Breast epithelium (tissue), 4 donors: ENCODE measurements at places on chromosomes 2 and 18. TPM values are rescaled to one million over a fixed set of nuclear protein-coding genes. Genes with fewer than 3 reads are reported as not detected.

DNA sequence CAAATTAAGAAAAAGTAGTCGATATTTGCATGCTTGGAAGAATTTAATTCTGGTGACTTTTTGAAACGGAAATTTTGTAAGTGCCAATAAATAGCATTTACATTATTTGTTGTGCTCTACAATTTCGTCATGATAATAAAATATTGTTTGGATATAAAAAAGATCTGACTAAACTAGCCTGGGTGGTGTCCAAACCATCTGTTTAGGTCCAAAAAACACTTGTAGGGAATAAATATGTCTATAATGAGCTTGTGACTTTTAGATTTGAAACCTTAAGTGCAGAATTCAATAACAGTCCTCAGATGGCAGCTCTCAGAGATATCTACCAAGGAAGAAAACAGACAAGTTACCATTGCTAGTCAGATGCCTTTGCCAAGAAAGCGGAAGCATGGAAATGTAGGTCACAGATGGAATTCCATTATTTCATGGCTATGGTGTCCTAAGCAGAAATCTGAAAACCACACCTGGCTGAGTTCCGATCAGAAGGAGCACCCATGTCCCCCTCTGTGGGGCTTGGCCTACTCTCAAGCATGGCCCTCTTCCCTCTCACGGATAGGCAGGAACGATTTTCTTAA is 731.1 kb downstream of the RNF144A start:
- no peaks in the 10 kb centered on the region for H3K4me1 ChIP-seq
- H3K4me3 ChIP-seq: no peak overlapping the region
- H3K27me3 ChIP-seq: no peaks in the 10 kb centered on the region
- H3K27ac ChIP-seq: no peak overlapping the region
- H3K36me3 ChIP-seq: no peaks in the 10 kb centered on the region

WDCP gene
- 8.3 TPM for total RNA-seq

ATP6V1B1 gene
- 38.2 TPM for total RNA-seq

DNA sequence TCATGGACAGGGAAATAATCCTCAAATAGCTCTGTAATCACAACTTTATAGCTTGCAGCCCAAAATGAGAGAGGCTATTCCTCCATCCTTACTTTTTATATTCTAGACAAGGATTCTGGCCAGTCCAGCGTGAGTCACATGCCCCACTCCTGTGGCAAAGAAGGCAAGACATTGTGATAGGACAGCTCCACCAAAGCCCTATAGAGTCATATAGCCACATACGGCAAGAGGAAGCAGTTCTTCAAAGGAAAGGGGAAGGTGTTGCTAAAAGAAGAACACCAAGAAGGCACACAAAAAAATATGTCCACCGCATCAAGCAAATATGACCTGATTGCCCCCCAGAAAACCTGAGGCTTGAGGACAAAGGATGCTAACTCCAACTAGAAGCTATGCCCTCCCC is 3.4 kb upstream of the GFPT1 start:
- no peaks in the 10 kb centered on the region for H3K4me1 ChIP-seq
- H3K27me3 ChIP-seq: no peaks in the 10 kb centered on the region
- H3K4me3 ChIP-seq: no peak overlapping the region
- no peaks in the 10 kb centered on the region for H3K36me3 ChIP-seq
- no peak overlapping the region for H3K27ac ChIP-seq

DNA sequence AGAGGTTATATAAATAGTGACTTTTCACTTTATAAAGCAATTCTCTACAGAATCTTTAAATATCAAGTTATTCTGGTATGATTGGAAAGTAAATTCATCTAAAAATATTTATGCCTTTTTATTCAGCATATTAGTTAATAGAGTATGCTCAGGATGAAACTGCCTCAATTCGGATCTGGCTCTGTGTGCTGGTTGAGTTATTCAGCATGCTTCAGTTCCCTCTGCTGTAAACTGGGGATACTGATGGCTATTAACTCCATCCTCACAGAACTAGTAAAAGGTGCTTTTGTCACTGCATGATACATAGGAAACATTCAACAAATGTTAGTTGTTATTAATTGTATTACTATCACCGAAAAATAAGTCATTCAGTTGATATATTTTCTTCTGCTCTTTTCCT is 250.3 kb downstream of the NRXN1 start:
- no peaks in the 10 kb centered on the region for H3K27me3 ChIP-seq
- H3K4me1 ChIP-seq: no peaks in the 10 kb centered on the region
- no peak overlapping the region for H3K27ac ChIP-seq
- DNase-seq: no peak

DNA sequence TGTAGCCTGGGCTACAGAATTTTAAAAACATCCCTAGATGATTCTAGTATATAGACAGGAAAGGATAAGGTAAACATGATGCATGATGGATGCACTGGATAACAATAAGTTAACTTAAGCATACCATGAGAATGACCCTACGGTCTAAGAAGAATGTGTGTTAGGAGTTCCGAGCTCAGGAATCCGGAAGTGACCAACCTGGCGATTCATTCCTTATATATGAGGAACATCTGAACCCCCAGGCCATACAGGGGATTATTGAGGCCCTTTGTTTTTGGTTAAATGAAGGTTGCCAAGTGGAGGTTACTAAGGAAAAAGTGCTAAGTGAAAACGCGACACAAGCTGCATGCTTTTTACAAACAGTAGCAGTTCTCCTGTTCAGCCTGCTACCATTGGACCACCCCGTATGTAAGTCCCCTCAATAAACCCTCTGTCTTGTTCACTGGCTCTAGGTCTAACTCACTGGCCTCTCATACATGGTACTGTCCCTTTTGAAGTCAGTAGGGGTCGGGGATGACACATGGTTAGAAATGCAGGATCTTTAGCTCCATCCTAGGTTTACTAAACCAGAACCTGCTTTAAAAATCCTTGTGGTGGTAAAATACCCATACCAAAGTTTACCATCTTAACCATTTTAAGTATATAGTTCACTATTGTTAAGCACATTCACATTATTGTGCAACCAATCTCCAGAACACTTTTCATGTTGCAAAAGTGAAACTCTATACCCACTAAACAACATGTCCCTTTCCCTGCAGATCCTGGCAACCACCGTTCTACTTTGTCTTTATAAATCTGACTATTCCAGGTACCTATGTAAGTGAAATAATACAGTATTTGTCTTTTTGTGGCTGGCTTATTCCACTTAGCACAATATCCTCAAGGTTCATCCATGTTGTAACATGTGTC is 111.0 kb upstream of the MAP4K3 start:
- DNase-seq: no peak
- H3K27me3 ChIP-seq: no peaks in the 10 kb centered on the region
- no peaks in the 10 kb centered on the region for H3K36me3 ChIP-seq
- H3K27ac ChIP-seq: no peak overlapping the region
- no peaks in the 10 kb centered on the region for H3K4me1 ChIP-seq
- H3K4me3 ChIP-seq: no peak overlapping the region

PECR gene
- 6.3 TPM for total RNA-seq

- no peak overlapping the region for H3K27ac ChIP-seq
- H3K27me3 ChIP-seq: no peaks in the 10 kb centered on the region
- H3K4me1 ChIP-seq: no peaks in the 10 kb centered on the region
Measured at GRCh38 chr2:106996171-106996769, 110.3 kb upstream of the ST6GAL2 start.

GRCh38 chr18:58272209-58272608 is 228.2 kb downstream of the NEDD4L start:
- H3K27me3 ChIP-seq: no peaks in the 10 kb centered on the region
- H3K4me1 ChIP-seq: peaks cover 15% of the 10 kb centered on the region
- no peak for DNase-seq
- no peak overlapping the region for H3K27ac ChIP-seq
- H3K4me3 ChIP-seq: no peak overlapping the region

TNFRSF11A gene
- total RNA-seq: 6.4 TPM

MROH2A gene
- not detected for total RNA-seq

DNA sequence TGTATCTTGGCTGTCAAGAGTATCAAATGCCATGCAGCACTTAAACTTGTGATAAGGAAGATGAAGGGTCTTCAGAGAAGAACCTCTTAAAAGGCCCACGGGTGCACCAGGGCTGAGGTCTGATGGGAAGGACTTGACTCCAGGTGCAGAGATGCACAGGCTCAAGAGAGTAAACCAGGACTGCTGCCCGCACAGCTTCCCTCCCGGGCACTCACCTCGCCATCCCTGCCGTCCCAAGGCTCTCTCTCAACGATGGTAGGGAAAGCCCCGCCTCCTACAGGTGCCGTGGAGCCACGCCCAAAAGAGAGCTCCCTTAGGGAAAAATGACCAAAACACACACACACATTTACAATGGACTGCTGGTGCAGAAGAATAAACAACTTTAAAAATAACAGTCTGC is 27.9 kb downstream of the PDIA6 start:
- H3K4me3 ChIP-seq: no peak overlapping the region
- H3K27me3 ChIP-seq: no peaks in the 10 kb centered on the region
- H3K36me3 ChIP-seq: peaks cover 15% of the 10 kb centered on the region
- no peak overlapping the region for H3K27ac ChIP-seq
- DNase-seq: peak; percentile 13
